Esophagus squamous epithelium (tissue), 5 donors: ENCODE measurements at places on chromosomes 3 and 15.

GRCh38 chr3:127065561-127066290 lies 82.8 kb downstream of the PLXNA1 start:
- no peak for DNase-seq

- no peak for DNase-seq
Observed at GRCh38 chr3:14318646-14319045, 83.8 kb upstream of the SLC6A6 start.

GRCh38 chr3:71127052-71127831 lies 456.3 kb downstream of the FOXP1 start:
- DNase-seq = no peak

GRCh38 chr3:43379343-43379742 lies 93.0 kb downstream of the SNRK start:
- no peak for DNase-seq

DNA sequence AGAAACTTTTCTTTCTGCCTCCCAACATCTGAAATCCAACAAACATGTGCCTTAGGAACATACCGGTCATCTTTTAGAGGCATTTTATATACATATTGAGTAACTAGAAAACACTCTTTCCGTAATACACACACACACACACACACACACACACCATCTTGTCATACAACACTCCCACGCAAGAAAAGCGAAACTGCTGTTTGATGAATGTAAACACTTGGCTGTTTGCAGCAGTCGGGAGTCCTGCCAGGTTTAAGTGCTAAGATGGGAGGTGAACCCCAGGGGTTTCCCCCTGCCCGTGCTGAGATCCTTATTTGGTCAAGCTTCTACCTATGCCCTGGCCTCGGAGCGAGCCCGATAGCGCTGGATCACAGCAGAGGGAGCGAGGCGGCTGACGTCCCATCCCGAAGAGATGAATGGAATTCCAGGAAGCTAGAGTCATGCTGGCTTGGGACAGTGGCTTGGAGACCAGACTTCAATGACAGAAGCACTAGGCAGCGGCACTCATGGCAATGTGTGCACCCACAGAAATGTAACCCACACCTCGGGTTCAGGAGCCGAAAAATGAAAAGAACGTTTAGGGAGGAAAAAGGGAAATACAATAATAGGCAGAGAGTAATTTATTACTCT lies 1.3 kb upstream of the THBS1 start:
- no peak for DNase-seq

DNA sequence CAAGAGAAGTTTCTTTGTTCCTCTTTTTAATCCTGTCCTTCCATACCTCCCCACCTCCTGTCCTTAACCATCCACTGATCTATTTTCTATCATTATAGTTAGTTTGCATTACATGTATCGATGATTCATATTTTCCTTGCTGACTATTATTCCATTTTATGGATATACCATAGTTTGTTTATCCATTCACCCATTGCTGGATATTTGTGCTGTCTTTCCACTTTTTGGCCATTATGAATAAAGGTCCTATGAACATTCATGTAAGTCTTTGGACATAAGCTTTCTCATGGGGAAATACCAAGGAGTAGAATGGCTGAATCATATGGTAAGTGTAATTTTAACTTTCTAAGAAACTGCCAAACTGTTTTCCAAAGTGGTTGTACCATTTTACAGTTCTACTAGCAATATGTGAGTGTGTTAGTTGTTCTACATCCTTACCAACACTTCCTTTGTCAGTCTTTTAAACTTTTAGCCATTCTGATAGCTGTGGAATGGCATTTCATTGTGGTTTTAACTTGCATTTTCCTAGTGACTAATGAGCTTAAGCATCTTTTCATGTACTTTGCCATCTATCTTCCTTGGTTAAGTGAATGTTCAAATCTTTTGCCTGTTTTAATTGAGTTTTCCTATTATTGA lies 11.7 kb downstream of the ATP6V1A start:
- no peak for DNase-seq
